H4 (cell line): ENCODE measurements at places on chromosomes 2 and 18. TPM values are rescaled to one million over a fixed set of nuclear protein-coding genes. Genes with fewer than 3 reads are reported as not detected.

Gene BCL11A
- 1.1 and 1.3 TPM in 2 replicates for total RNA-seq

Gene ASXL3
- total RNA-seq: 0.41 and 1.3 TPM in 2 replicates

GRCh38 chr2:194004590-194005206 is 1652.3 kb upstream of the SLC39A10 start:
- DNase-seq: no peak

DNA sequence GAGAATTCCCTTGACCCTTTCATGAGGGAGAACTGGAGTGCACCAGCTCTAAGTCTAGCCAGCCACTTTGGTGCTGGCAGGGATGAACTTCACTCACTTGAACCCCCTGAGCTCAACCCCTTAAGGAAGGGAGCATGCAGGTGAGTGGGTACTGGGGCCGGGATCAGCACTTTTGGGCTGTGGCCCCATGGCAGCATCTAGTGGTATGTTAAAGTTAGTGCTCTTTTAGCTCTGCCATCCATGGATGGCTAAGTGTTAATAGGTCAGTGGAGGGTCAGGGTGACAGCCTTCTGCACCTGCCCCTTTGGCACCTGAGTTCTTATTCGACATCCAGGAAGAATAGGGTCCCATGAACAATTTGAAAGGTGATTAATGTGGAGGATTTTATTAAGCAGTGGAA is 689.0 kb upstream of the FSHR start:
- DNase-seq: no peak

DNA sequence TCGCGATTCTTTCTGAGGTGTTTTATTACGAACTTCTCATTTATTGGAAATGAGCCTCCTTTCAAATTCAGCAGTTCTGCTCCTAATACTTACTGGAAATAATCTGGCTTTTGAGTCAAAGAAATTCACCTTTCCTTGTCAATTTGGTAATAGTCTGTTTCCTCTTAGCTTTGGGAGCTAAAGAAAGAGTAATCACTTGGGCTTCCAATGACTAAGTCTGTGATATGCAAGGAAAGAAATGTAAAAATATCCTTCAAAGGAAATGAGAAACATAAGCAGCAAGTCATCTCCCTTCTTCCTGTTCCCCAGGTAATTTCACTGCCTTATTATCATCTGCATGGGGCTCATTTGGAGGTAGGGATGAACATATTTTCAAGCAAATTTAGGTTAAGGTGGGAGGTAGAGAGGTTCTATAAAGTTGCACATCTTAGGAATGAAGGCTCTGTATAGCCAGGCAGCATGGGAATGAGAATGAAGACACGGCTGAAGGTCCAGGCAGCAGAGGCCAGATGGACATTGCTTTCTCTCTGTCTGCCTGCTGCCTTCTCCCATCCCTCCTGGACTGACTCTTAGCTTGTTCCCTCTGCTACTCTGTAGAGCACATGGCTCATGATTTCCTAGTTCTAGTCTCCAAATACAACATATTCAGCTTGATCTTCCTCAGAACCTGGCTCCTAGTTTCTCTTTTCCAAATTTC is 1.0 kb downstream of the SPP2 start:
- DNase-seq: no peak

DNA sequence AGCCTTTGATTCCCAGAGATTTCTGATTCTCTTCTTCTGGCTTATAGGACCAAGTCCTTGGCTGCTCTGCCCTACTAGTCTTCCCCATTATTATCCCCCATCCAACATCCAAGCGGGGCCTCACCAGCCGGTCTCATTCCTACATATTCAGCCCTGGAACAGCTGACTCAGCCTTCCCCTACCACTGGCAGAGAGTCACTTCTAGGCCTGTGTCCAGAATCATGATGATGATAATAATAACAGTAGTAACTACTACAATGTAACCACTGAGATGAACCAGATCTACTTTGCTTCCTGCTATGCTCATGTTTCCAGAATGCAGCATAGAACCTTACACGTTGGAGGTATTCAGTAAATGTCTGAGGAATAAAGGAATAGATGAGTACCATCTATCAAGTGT is 295.2 kb downstream of the SRBD1 start:
- DNase-seq: no peak

GRCh38 chr2:134758633-134759032 is 39.8 kb upstream of the TMEM163 start:
- no peak for DNase-seq

DNA sequence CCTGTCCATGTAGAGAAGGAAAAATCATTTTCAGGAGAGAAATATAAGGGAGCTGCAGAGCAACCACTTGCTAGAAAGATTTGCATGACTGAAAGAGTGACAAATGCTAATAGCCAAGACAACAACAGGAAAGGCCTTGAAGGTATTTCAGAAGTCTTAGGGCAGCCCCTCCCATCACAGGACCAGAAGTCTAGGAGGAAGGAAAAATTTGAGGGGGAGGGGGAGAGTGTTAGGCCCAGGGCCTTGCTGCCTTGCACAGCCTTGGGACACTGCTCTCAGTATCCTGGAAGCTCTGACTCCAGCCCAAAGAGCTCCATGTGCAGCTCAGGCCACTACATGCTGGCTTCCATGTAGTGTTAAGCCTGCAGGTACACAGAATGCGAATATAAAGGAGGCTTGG is 266.9 kb downstream of the GLI2 start:
- no peak for DNase-seq

GRCh38 chr2:119068154-119068725 is 90.3 kb downstream of the C1QL2 start:
- DNase-seq: no peak

GRCh38 chr18:26471826-26472225 is 76.5 kb downstream of the KCTD1 start:
- DNase-seq: no peak
